Lower leg skin (tissue), 4 donors: ENCODE measurements at places on chromosomes 7 and 10.
A peak's percentile ranks its signal among the peaks of the same experiment; 100 is the strongest.

DNA sequence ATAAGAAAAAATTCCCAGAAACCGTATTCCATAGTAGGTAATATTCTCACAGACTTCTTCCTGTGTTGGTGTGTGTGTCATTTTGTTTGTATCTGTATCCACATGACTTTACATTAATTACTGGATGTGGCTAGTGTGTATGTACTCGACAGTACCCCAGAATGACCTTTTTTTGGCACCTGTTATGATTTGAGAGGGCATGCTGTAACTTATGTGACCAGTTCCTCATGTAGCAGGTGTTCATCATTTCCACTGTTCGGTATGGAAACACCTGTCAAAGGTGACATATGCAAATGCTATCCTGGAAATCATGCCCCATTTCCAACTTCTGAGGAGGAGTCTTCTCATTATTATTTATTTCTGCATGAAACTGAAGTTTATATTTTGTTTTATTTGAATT, 89.3 kb downstream of the ZMYND11 start:
- DNase-seq = no peak

DNA sequence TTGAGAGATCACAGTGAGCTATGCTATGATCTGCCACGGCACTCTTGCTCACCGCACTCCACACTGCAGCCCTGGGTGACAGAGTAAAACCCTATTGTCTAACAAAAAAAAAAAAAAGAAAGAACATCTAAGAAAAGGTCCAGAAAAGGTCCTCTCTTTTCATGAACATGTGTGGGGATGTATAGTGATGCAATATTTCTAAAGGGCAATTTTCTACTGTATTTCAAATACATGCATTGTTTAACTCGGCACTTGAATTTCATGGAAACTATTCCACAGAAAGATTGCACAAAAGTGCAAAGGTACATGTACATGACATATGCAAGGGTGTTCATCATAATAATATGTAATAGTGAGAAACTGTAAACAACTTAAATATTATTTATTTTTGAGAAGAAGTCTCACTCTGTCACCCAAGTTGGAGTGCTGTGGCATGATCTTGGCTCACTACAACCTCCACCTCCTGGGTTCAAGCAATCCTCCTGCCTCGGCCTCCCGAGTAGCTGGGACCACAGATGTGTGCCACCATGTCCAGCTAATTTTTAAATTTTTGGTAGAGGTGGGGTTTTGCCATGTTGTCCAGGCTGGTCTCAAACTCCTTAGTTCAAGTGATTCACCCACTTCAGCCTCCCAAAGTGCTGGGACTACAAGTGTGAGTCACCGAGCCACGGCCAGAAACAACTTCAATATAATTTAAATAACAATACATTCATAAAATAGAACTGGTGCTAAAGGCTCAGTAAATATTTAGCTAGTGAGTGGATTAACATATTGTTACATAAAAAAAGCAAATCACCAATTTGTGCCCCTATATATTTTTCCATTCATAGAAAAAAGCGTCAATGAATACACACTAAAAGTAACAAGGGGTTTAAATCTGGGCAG, 1.3 kb upstream of the PPRC1 start:
- DNase-seq = no peak

DNA sequence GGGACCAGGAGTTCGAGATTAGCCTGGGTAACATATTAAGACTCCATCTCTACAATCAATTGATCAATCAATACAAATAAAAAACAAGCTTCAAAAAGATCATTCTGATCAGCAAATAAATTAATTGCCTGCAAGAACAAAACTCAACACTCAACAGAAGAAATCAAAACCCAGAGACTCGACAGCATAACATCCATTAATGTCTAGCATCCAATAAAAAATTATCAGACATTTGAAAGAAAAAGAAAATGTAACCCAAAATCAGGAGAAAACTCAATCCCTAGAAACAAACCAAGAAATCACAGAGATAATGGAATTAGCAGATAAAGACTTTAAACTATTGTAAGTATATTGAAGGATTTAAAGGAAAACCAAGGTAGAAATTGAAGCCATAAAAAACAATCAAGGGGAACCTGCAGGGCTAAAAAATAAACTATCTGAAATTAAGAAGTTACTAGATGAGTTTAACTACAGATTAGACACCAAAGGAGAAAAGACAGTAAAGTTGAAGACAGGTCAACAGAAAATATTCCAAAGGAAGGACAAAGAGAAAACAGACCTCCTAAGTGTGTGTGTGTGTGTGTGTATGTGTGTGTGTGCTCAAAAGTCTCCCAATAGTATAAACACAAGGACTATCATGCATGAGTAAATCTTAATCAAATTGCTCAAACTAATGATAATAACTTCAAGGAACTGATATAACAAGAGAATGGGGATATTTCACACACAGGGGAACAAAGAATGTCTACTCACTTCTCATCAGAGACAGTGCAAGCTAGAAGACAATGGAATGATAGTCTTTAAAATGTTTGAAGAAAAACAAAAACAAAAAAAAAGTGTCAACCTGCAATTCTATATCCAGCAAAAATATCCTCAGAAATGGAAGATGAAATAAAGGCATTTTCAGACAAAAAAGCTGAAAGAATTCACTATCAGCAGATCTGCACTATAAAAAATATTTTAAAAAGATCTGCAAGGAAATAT, 7.7 kb downstream of the NUDCD3 start:
- no peak for DNase-seq

- DNase-seq = no peak
Observed at GRCh38 chr7:133183042-133183794, 69.7 kb upstream of the EXOC4 start.

- no peak for DNase-seq
Observed at GRCh38 chr7:46613551-46613950, 692.5 kb upstream of the IGFBP3 start.

- peak; percentile 59 for DNase-seq
Observed at GRCh38 chr10:61899997-61900828, 1.3 kb upstream of the ARID5B start.

DNA sequence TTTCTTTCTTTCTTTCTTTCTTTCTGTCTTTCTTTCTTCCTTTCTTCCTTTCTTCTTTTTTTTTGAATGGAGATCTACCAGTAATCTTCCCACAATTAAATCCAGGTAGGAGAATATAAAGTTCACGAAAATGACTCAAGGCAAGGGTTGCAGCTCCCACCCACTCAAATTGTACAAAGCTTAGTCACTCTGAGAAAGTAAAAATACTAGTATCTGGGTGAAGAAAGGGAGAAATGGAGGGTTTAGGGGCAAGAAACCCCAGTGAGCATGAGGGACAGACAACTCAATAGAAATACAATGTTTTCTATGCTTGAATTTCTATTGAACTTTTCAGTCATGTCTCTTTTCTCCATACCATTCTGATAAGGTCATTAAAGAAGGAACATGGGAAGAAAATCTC, 200.8 kb downstream of the GATA3 start:
- DNase-seq = no peak

DNA sequence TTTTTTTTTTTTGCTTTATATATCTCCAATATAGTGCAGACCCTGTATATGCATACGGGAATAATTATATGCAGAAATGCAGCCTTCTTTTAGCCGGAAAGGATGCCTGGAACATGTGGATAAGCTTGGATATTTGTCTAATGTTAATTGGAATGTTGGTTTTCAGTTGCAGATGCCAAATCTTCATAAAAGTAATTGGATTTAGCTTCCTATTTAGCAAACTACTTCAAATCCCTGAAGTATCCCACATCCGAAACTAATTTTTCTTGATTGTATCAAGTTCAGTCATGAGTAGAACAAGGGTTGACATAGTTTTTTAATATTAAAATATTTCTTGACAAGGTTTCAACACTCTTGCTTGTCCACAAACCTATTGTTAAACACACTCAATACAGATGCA, 281.7 kb downstream of the BBS9 start:
- no peak for DNase-seq

DNA sequence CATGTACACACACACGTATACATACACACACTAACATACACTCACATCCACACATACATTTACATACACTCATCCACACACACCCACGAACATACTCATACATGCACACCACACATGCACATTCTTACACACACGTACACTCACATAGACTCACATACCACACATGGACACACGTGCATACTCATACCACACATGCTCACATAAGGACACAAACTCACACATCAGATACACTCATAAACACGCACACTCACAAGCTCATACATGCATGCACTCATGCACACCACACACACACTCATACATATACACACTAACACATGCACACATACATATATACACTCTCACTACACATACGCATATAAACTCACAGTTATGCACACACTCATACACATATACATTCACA, 1.2 kb upstream of the CALN1 start:
- DNase-seq = no peak

DNA sequence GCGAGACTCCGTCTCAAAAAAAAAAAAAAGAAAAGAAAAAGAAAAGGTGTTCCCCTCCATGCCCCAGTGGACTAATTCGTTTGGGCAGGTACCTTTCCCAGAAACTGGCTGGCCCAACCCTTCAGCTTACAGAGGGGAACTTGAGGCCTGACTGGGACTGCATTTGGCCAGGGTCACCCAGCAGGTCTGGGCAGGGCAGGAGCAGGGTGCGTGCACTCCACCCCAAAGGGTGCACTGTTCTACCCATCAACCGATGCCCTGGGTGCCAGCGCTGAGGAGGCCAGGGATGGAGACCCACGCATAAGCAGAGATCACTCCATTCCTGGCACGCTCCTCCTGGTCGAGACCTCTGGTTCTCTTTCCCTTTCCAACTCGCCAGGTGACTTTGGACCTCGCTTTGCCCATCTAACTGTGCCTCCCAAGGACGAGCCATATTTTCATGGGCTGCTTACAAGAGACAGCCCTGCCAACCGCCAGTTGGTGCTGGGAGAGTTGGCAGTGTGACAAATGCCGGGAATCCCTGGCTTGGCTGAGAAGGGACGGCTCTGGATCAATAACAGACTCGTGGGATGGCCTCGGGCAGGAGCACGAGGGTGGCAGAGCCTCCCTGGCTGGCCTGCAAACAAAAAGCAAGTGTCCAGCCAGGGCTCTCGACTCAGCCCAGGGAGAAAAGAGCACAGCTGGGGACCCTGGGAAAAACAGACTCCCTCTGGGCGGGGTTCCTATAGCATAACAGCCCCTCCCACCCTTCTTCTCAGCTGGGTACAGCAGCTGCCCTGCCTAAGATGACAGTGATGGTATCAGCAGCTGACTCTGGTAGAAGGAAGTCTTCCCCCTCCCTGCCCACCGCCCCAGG, 7.9 kb downstream of the HSPB1 start:
- DNase-seq = no peak

DNA sequence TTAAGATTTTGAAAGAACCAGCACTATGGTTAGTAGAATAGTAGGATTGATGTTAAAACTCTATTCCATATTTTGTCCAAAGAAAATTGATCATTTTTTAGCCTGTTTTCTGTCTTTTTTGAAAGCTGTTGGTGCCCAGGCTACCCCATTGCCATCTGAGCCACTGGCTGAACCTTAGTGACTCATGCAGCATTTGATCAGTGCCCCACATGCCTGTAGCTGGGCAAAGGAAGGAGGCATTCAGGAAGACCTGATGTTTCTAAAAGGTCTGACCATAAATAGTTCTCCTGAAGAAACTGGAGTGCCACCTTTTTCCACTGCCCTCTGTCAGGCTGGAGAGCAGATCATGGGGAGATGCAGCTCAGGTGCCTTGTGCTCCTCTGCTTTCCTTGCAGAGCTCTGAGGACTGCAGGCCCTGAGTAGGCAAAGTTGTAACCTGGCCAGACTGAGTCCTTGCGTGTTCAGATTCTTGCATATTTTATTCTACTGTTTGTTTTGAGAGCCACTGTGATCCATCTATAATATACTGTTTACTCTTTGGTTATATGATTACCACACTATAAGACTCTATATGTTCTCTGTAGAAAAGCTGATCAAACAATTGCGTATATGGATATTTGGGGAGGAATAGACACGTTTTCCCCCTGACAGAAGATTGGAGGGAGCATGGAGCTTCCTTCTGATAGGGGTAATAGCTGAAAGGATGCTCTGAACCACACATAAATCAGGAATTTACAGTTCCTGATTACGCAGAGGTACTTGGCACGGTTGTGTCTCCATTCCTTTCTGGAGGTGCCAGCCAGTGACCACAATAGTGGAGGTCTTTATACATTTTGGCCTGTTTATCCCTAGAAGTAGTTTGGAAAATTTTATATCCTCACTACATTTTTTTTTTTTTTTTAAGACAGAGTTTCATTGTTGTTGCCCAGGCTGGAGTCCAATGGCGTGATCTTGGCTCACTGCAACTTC, 48.9 kb upstream of the GJD4 start:
- DNase-seq = no peak

- no peak for DNase-seq
Observed at GRCh38 chr10:49549640-49550346, 10.9 kb upstream of the ERCC6 start.

DNA sequence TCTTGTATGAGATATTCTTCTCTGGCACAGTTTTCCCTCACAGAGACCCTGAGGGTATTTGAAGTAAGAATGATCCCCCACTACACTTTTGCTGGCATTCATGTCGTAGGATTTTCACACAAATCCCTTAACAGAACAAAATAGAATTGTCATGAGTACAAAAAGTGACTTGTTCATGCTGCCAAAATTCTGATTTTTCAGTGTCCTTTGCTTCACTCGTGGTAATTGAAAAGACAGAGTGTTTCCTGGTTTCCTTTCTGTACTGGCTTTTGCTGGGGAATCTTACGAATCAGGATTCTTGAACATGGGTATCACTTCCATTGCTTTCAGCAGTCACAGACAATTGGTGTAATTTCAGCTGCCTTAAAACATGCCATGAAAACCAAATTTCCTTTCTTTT, 756.3 kb downstream of the REEP3 start:
- no peak for DNase-seq

GRCh38 chr7:25216837-25217236, 11.4 kb downstream of the NPVF start:
- no peak for DNase-seq

DNA sequence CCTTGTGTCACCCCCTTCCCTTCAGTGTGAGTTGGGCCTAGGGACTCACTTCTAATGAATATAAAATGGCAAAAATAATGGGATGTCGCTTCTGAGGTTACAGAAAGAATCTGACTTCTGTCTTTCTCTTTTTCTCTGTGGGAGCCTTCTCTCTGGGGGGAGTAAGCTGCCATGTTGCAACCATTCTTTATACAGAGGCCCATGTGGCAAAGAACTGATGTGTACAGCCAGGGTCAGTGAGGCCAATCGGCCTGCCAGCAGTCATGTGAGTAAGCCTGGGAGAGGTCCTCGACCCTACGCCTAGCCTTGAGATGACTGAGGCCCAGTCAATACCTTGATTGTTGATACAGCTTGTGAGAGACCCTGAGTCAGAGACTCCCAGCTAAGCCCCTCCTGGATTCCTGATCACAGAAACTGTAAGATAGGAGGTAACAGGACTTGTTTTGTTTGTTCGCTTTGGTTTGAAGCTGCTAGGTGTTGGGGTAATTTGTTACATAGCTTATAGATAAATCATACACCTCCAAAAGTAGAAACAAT, 1.7 kb downstream of the TCAF1 start:
- DNase-seq = no peak

DNA sequence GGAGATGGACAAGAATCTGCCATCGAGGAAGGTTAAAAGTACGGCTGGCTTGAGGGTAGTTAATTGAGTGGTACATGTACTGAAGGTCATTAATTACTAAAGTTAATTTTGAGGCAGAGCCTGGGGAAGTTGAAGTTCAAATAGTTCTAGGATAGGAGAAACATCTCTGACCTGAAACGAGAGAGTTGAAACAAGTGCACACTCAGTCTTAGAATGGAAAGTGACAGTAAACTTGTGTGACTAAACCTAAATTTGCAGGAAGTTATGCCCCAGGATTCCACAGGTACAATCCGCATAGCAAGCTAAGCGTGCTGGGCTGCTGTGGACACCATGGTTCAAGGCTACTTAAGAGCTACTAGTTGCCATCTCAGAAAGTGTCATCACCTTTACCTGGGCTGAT, 209.9 kb downstream of the CHCHD3 start:
- no peak for DNase-seq
